Hematopoietic multipotent progenitor cell (in vitro differentiated cells): ENCODE measurements at places on chromosomes 2 and 18.

DNA sequence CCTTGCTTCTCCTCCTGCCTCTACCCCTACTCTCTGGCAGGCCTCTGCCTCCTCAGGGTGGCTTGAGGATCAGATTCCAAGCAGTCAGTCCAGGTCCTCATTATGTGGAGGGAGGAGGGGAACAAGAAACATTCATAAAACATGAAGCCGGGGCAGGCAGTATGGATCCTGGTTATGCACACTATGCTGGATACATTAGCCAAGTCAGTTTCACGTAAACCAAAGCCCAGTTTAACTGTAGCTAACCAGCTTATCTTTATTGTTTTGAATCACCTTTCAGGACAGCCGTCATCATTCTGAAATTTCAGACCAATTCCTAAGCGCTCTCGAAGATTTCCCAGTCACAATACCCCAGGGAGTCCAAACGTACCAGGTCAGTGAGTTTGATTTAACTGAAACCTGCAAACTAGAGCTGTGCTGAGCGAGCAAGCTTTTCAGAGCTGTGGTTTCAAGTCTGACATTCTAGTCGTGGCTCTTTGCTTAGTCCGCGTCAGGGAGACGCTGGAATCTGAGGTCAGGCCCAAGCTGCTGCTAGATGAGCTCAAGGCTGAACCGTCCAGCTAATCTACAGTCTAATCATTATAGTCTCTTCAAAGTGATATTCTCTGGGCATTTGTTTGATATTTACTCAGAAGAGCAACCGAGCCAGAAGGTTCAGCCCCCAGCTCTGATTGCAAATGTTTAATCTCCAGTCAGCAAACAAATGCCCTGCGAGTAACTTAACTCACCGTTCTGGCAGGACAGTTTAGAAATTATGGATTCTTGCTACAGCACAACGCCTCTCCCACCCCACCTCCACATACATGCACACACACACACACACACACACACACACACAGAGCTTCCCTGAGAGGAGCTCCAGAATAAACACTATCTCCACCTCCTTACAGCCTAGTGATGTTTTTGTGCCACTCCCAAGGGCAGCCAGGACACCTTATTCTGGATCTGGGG, 63.8 kb upstream of the BZW1 start:
- DNase-seq: no peak

GRCh38 chr2:227623226-227623625, 5.9 kb downstream of the SCYGR4 start:
- DNase-seq: no peak

DNA sequence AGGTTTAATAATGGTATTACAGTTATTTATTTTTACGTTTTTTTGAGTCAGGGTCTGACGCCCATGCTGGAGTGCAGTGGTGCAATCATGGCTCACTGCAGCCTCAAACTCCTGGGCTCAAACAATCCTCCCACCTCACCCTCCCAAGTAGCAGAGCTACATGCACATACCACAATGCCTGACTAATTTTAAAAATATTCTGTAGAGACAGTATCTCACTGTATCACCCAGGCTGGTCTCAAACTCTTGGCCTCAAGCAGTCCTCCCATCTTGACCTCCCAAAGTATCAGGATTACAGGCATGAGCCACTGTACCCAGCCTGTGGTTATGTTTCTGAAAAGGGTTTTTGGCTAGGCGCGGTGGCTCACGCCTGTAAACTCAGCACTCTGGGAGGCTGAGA, 120.8 kb downstream of the ESCO1 start:
- DNase-seq: no peak

GRCh38 chr18:31154181-31154580, 8.5 kb downstream of the DSC1 start:
- no peak for DNase-seq

DNA sequence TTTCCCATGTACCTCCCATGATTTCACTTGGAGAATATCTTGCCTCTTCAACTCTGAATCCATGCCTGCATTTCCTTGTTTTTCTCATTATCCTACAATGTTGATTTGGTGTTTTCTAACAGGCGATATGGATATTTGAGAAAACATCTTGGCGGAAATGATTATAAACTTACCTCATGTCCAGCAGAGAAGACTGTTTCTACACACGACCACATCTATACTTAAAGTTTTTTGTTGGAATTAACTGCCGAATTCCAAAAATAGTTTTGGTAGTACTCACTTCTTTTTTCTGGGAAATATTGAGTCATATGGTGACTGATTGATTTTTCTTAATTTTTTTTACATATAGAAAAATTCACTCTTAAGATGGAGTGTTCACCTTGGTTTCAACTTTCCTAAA, 41.4 kb upstream of the TMEFF2 start:
- DNase-seq: no peak

DNA sequence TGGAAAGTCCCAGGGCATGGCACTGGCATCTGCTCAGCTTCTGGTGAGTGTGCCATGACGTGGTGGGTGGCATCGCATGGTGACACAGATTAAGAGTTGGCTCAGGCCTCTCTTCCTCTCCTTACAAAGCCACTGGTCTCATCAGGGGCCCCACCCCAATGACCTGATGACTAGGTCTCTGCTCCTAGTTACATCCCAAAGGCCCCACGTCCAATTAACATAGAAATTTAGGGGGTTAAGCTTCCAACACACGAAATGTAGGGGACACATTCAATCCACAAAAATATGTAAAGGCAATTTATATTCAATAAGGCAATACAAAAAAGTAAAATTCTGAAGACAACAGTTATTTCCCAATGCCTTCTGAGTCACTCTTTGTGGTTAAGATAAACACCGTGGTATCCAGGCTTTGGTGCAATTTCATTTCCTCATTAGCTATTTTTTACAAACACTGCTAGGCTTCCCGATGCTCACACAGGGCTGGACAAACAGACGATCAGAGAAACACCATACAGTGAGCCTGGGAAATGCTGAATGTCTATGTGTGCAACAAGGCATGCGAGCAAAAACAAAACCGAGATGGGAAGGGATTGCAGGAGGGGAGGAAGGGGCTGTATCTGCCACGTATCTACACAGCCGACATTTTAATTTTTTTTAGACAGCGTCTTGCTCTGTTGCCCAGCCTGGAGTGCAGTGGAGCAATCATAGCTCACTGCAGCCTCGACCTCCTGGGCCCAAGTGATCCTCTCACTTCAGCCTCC, 67.2 kb downstream of the MBP start:
- DNase-seq: peak; percentile 88

GRCh38 chr2:174682007-174682577, 82.2 kb downstream of the CHRNA1 start:
- peak; percentile 24 for DNase-seq

GRCh38 chr2:27990030-27990590, 99.6 kb downstream of the BABAM2 start:
- DNase-seq: no peak

DNA sequence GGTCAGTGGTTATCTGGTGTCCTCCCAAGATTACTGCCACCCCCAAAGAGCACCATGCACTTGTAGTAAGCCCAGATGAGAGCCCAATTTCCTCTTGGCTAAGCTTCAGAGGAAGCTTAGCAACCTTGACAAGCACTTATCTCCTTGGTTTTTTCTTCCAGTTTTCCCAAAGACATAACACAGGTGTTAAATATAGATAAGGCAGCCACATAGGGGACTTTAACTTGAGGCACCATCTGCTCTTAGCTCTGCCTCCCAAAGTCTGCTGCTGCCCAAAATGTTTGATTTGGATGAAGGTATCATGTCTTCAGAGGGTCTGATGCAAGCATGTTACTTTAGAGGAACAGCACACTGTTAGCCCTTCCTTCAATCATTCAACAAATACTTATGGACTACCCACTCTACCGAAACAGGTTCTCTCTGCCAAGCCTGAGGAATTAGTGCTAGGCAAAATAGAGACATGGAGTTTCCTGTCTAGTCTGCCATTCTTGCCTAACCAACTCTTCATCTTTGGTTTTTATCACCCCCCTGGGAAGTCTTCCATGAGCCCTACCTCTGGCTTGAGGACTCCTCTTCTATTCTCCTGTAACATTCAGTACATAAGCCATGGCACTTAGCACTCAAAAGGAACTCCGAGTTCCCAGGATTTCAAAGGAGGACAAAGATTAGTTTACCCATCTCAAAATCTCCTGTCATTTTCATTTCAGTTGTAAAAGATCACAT, 73.7 kb downstream of the SP3 start:
- no peak for DNase-seq

- DNase-seq: no peak
These were observed 317.6 kb downstream of the TNS1 start for GRCh38 chr2:217685255-217685605.

DNA sequence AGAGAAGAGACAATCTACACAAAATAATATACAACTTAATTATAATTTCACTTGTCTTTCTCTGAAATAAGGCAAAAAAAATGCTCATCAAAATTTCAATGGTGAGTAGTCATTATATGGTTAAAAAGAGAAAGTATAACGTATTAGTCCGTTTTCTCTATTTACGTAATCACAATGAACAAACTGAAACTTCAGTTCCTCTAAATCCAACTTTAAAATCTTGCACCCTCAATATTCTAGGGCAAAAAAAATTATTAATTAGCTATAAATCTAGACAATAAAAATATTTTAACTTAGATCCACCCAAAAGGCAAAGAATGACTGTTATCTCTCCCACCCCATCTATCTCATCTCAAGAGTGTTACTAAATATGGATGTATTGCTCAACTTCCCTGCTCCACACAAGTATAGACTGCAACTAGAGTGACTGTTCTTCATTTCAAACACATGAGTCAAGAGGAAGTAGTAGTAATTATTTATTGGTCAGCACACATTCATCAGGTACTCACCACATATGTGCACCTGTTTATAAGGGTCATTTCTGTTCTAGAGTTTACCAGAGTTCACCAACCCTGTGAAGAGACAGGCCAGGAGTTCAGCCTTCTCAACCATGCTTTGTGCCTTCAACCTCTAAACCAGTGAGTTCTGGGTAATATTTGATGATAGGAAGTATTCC, 36.4 kb downstream of the STK39 start:
- DNase-seq: peak; percentile 62

DNA sequence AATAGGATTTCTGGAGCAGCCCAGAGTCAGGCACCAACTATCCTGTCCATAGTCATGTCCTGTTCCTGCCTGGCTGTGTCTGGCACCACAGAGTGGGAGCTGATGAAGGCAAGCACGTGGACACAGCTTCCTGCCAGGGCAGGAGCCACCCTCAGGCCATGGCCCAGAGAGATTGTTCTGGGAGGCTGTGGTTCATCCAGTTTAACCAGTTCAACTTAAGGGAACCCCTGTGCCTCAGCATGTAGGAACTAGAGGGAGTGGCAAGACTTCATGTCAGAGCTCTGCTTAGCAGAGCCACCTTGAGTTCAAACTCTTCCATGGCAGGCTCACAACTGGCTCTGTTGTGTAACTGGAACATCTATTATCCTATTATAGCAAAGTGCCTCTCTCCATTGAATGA, 73.2 kb upstream of the NCKAP5 start:
- no peak for DNase-seq

DNA sequence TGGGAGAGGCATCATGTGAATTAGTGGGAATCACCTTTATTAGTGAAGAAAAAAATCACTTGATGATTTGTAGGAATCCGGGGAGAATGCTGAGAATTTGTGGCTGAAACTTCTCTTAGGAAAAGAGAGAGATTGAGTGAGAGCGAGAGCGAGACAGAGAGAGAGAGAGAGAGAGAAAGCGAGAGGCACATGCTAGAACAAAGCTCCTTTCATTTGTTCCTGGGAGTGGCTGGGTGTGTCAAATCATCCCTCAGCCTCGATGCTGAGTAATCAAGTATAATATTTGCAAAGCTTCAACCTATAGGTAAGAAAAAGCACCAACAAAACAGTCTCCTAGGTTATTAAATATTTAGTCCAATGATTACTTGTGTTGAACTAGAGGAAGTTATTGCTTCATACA, 4.4 kb upstream of the SERPINB5 start:
- DNase-seq: no peak

DNA sequence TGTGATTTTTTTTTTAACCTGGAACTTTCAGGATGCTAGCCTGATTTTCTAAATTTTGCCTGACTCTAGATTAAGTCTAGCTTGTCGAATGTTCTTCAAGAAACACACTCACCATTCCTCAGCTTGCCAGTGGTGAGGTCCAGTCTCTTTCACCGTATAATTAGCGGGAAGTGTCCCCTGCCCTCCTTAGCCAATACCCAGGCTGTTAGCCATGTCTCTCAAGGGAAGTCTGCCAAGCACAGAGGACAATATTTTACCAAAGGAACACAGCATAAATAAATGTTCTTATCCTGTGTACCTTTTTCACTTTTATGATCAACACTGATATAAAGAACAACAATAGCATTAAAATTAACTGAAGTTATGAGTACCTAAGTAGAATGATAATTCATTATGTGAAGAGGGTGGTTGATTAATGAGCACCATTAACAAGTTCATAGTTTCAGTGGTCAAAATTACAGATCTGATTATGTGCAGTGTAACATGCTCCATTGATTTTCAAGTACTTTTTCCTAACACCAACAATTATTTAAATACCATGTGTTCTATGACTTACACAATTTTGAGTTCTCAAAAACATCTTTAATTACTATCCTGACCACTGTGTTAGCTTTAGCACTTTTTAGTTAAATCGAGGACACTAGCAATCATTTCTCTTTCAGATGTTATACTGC, 445.8 kb upstream of the RAB12 start:
- DNase-seq: no peak

- no peak for DNase-seq
These were observed 155.5 kb downstream of the ZFP36L2 start for GRCh38 chr2:43070676-43071502.

- DNase-seq: peak; percentile 39
These were observed 29.8 kb downstream of the EPC2 start for GRCh38 chr2:148674063-148675020.

DNA sequence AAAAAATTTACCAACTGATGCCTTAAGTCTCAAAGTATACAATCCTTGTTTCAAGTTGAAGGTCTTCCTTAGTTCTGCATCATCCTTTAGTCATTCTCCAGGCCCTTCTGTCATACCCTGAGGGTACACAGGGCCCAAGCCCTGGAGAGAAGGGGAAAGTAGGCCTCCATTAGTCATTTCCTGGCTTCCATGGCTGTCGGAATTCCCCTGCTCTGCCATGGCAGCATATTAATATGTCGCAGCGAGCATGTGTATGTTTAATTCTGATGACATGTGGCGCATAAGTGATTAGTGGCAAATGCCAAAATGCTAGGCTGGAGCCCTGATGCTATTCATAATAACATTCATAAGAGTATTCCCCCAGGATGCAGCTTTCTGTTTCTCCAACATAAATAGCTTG, 22.1 kb downstream of the GPR39 start:
- DNase-seq: no peak

DNA sequence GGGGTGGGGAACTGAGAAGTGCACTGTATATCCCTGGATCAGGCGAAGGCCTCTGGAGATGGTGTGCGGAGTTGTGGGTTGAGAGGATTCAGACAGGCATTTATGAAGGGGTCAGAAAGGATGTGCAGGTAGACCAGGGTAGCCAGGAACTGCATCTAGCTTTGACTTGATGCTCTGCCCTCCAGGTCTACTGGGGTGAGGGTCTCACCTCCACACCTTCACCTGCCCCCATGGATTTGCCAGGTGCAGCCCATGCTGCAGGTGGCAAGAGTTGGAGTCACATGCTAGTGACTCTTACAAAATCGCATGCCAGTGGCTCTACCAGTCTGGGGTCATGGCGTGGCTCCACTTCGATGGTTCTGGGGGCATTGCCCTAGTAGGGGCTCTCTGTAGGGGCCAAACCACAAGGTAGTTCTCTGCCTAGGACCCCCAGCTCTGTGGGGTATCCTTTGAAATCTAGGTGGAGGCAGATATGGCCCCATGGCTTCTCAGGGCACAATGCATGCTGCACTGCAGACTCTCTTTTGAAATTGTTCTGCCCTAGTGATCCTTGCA, 18.9 kb upstream of the KCNF1 start:
- no peak for DNase-seq
